CD4-positive, alpha-beta T cell treated with Interleukin-6 for 4 hours (primary cell): ENCODE measurements at places on chromosomes 2 and 18.

GRCh38 chr2:188443207-188443606, 151.5 kb downstream of the GULP1 start:
- no peak for DNase-seq

DNA sequence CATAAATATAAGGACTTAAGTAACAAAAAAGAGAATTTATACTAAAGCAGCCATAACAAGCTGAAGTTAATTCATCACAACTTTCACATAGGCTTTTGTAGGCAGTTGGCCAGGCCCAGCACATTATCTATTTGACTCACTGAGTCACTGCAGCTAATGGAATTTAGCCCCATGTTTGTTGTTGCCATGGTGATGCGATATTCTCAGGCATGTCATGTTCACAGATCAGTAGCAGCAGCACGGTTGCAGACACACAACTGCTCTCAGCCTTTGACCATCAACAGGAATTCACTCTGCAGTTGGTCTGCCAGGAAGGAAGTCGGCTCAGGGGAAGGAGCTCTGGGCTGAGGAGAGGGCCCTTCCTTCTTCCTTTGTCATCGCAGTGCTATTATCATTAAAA, 639.8 kb downstream of the TMEM182 start:
- DNase-seq, result no peak

DNA sequence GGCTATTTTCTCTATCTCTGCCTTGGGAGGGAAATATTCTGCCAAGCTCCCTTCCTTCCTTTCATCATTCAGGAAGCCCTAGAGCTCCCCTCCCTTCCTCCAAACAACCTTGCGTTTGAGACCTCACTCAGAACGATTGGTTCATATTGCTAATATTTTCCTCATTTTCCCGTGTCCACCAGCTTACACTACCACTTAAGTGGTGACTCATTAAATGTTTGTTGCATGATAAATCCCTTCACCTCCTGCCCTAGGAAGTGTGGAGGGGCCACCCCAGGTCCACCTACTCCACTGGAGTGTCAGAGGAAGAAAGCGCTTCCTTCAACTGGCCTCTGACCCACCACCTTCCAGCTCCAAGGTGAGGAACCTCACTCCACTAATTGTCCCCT, 2.3 kb upstream of the LPIN2 start:
- DNase-seq, result no peak

DNA sequence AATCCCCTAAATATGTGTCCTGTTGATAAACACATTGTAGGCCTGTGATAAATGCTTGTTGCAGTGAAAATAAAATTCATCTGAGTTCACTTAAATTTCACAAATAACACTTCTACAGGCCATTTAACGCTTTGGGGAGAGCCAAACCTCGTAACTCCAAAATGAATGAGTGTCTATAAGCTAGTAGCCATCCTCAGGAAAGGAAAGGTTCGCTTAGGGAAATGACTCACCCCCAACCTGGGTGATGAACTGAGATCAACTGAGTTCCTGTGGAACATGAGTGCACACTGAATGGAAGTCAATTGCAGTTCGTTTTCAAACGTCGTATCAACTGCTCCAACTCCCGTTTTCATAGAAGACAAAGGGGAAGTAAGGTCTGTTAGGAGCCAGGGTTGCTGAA, 527.6 kb upstream of the ID2 start:
- no peak for DNase-seq

GRCh38 chr2:135768863-135769262, 27.2 kb downstream of the UBXN4 start:
- DNase-seq, result no peak
